ENCODE measurements at places on chromosomes 16 and 17.
A peak's percentile ranks its signal among the peaks of the same experiment; 100 is the strongest.

DNA sequence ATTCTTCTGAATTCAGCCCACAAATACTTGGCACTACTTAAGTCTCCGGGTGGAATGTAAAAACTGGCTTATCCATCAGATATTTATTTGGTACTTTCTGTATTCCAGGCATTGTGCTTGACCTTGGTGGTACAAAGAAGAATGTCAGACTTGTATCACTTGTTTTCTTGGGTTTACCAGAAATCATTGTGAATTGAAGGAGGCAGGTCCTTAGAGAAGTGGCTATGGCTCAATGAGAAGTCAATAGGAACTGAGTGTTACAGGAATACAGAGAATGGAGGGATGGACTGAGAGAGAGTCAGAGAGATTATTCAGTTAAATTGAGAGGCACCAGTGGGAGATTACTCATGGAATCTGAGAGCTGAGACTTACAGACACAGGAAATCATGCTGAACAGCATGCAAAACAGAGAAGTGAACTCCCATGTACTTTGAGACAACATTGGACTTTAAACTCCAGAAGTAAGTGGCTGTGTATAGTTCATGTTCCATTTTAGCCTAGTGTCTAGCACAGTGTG is 704.1 kb downstream of the CDH11 start:
- DNase-seq: peak; percentile 13

- DNase-seq: peak; percentile 97
Measured at GRCh38 chr16:85395207-85395912, 217.8 kb upstream of the GSE1 start.

GRCh38 chr16:67389911-67390815 is 3.1 kb downstream of the TPPP3 start:
- DNase-seq: no peak

DNA sequence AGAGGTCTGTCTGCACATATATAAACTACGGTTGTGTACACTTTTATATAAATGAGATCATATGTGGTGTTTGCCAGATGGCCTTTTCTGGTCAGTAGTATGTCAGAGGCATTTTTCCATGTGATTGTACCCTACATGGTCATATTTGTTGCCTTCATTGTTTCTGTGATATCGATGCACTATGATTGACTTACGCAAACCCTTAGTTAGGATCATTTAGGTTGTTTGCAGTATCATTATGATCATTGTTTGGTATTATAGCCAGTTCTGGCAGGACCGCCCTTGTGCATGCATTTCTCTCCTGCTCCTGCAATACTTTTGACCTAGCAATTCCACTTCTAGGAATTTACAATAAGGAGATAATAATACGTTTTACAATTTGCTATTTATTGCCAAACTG is 169.1 kb downstream of the MSI2 start:
- no peak for DNase-seq

GRCh38 chr16:69150146-69150865 is 17.9 kb downstream of the UTP4 start:
- peak; percentile 69 for DNase-seq

DNA sequence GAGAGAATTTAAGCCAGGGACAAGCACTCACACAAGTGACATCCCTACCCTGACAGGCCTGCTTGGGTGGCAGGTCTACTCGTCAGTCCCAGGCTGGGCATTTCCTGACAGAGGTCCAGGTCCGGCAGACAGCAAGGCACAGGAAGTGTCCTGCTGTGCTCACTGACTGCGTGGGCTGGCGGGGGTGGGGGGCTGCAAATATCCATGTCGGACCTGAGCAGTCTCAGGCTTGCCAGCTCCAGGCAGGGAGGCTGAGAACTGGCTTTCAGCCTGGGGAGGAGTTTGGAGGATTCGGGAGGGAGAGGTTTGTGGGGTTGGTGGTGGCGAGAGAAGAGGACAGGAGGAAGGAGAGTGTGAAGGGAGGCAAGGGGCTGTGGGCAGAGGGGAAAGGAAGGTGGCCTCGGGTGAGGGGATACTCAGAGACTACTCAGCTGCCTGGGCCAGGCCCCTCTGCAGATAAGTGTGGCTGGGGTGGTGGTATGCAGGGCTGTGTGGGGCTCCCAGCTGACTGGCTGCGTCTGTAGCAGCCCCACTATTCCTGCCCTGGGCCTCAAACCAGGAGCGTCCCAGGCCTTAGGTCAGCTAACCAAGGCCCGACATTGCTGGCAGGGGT is 7.8 kb downstream of the HIC1 start:
- DNase-seq: peak; percentile 57

- DNase-seq: no peak
Measured at GRCh38 chr17:44775838-44776621, 17.2 kb downstream of the ADAM11 start.

DNA sequence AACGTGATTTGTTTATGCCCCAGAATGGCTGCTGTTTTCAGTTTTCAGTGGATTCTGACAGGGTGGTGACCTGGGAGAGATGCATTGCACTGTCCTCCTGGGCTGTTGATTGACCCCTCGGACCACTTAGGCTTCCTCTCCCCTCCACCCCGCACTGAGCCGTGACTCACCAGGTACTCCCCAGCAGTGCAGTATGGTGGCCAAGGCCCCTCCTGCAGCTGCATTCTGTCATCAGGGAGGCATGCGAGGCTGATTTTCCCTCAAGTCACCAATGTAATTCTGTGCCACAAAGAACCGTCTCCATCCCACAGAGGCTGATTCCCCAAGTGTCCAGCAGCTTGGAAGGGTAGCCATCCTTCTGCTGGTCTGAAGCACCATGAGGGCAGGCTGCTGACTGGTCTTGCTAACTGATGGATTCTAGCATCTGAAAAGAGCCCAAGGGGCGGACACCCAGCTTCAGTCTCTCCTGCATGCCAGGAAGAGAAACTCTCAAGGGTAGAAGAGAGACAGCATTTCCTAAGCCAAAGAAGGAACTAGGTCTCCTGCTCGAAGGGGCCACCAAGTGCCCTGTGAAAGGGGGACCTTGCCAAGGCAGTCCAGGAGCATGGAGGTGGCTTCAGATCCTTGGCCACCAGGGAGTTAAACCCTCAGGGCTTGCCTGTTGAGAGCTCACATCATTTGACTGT is 148.1 kb downstream of the SOCS1 start:
- DNase-seq: peak; percentile 45

DNA sequence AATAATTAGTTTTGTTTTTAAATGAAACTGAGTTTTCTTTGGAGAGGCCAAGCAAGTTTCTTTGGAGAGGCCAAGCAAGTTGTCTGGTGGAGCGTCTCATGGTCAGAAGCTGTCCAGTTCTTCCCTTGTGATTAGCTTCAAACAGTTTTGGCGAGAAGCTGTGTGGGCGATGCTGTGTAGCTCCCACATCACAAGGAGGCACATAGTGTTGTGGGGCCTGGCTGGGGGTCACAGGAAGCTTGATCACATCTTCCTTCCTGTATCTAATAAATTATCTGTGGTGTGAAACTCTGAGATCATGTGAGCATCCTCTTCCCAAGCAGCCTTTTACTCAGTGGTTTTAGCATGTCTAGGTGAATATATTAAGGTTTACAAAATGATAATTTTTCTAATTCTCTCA is 33.9 kb downstream of the SPECC1 start:
- no peak for DNase-seq

- DNase-seq: no peak
Measured at GRCh38 chr16:48932216-48932855, 322.4 kb upstream of the N4BP1 start.

DNA sequence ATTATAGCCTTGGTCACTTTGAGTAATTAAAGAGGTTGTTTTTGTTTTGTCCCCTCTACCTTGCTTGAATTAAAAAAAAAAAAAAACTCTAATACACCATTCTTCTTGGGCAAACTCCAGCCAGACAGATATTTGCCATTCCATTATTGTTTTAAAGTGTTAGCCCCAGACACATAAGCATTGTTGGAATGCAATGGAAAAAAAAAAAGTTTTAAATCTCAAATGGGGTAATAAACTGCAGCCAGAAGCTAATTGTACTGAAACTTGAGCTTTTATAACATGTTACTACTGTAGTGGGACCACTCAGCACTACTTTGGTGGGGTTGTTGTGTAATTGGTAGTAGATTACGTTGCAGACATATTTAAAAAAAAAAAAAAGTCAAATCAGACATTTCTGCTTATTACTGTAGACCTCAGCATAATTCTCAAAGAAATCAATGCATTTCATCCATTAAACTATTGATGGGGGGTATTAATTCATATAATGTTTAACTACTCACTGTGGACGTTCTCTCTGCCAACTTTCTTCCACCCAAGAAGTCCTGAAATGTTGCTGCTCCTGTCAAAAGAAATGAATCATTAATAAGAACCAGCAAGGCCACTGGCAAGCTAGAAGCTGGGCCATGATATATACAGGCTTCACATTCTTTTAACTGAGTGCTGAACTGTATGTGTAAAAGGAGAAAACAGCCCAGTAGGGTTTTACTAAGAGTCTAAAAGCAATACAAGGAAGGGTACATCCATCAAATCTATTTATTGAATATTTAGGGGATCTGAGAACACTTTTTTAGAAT is 626.6 kb upstream of the SOX9 start:
- DNase-seq: no peak

DNA sequence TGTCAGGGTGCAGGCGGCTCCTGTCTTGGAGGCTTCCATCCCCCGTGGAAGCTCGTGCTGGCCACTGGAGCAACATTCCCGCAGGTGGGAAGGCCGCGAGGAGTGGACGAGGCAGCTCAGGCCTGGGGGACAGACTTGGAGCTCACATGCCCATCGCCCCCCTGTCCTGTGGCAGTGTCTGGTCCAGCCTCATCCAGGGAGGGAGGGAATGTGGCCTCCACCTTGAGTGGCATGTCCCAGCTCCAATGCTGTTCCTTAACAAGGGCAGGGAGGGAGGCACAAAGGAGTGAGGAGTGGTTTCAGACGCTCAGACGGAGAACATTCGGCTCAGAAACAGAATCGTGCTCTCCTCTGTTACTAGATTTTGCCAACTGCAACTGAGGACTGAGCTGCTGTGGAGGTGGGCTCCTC is 159.4 kb upstream of the CHMP6 start:
- DNase-seq: peak; percentile 36

- no peak for DNase-seq
Measured at GRCh38 chr17:70295731-70296130, 126.4 kb downstream of the KCNJ2 start.

DNA sequence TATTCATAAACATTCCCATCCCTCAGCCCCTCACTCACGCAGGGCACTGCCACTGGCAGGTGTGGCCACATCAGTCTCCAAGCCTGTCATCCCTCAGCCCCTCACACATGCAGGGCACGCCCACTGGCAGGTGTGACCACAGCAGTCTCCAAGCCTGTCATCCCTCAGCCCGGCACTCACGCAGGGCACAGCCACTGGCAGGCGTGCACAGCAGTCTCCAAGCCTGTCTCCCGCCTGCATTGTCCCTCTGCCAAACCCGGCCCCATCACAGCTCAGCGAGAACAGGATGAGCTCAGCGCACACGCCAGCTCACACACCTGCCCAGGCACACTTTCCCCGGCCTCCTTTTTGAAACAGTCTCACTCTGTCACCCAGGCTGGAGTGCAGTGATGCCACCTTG is 11.4 kb upstream of the KREMEN2 start:
- DNase-seq: no peak

All from HT1080 (cell line).